Stimulated activated CD8-positive, alpha-beta memory T cell treated with anti-CD3 and anti-CD28 coated beads, Interleukin-4, amount 100 ng/mL, for 1 hour (primary cell): ENCODE measurements at places on chromosomes 1 and 21.

- DNase-seq, result no peak
These were observed 657.6 kb downstream of the LMO4 start for GRCh38 chr1:87986130-87986866.

DNA sequence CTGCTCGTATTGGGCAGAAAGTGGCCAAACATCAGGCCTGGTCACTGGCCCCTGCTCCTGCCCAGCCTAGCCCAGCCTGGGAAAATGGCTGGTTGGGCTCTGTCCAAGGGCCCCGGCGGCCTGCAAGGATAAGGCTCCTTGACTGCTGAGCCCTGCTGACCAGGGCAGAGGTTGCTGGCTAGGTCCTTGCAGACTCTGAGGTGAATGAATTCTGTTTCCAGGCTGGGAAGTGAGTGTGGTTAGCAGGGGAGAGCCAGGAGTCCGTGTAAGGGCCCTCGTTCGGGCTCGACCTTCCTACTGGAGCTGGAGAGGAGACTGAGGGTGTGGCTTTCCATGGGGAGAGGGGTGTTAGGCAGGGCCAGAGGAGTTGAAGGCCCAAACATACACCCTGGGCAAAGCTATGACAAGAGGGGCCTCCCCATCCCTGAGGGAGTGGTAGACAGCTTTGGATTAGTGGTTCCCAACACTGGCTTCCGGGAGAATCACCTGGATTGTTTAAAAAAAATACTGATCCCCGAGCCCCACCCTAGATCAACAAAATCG, 20.6 kb downstream of the CSF1 start:
- DNase-seq, result no peak

GRCh38 chr1:116168277-116169032, 57.3 kb downstream of the MAB21L3 start:
- peak; percentile 69 for DNase-seq

- no peak for DNase-seq
These were observed 117.4 kb upstream of the ATP1A1 start for GRCh38 chr1:116255486-116256285.

- DNase-seq, result no peak
These were observed at the start of gene IL19 for GRCh38 chr1:206770531-206771337. Gene IL19 (plus strand): TSS chr1:206770773. CDS start chr1:206836663, 65,890 bp downstream.

GRCh38 chr1:112454316-112454715, 54.4 kb upstream of the WNT2B start:
- no peak for DNase-seq

- DNase-seq, result no peak
These were observed 6.5 kb upstream of the TFF2 start for GRCh38 chr21:42357307-42357706.

DNA sequence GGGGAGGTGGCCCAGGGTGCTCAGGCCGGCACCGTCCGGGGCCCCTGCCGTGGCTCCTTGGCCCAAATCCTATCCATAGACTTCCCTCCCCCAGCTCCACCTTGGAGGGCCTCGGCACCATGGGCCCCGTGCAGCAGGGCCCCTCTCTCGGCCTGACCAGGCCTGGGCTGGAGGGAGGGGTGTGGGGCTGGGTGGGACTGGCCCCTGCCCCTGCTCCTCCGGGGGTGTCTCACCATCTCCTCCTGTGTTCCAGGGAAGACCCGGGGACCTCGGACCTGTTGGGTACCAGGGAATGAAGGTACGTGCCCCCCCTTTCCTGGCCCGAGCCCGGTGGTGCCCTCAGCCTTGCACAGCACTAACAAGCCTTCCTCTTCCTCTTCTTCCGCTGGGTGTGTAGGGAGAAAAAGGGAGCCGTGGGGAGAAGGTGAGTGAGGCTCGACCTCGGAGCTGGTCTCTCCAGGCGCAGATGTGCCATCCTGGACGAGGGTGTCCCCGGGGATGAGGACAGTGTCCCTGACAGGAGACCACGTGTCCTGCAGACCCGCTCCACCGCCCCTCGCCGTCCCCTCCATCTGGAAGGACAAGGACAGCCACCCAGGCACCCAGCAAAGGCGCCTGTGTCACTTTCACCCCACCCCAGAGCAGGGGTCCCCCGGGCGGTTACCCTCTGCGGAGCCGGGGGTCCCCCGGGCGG, 7.9 kb downstream of the COL6A1 start:
- no peak for DNase-seq

DNA sequence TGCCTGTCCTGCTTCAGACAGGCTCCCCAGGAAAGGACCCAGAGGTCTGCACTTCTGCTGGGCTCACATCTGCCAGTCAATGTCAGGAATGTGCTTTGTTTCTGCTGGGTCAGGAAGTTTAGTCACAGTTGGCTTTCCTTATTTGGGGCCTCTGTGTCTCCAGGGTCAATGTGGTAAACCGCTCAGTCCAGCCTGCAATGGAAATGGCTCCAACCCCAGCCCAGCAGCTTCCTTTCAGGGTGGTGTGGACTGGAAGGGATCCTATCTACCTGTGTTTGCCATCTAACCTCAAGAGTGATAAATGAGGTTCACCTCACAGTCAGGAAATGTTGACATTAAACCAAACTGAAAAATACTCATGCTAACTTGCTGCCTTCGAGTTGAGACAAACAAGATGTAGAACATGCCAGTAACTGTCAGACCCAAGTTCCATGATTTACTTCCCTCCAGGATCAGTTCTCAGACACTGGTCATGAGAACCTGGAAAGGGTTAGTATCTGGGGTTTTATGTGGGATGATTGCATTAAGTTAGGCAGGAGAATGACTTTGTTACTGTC, 20.3 kb downstream of the ENO1 start:
- DNase-seq, result no peak

DNA sequence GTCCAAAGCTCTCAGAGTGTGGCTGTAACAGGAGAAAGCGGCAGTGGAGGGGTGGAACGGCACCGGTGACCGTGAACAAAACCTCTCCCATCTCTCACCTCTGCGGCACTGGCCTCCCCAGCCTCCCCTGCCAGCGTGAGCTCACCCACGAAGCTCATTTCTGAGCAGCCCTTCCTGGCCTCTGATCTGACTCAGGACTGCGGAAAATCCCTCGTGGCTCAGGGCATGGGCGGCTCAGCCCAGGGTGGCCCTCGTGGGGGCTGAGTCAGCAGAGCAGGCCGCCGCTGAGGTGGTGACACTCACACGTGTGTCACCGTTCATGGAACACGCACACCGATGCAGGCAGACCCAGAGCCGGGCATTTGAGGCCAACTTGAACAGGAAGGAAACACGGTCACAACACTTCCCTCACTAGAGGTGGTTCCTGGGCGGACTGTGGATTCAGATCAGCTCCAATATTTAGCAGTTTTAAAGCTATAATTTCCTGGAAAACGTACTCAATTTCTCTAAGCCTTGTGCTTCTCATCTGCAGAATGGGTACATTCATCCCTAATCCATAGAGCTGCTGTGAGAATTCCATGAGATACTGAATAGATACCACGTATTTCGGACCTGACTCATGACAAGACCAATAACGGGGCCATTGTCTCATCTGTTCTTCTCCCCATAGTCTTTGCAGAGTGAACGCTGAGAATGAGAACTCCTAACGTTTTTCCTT, 115.0 kb upstream of the TMPRSS2 start:
- DNase-seq, result no peak
